SK-N-SH (cell line): ENCODE measurements at places on chromosomes 16 and 17.
A peak's percentile ranks its signal among the peaks of the same experiment; 100 is the strongest.

- peak; percentile 90 for DNase-seq
Observed at GRCh38 chr17:75033346-75034235, 13.2 kb downstream of the ATP5PD start.

- DNase-seq, result no peak
Observed at GRCh38 chr17:59652119-59652518, 32.4 kb downstream of the CLTC start.

DNA sequence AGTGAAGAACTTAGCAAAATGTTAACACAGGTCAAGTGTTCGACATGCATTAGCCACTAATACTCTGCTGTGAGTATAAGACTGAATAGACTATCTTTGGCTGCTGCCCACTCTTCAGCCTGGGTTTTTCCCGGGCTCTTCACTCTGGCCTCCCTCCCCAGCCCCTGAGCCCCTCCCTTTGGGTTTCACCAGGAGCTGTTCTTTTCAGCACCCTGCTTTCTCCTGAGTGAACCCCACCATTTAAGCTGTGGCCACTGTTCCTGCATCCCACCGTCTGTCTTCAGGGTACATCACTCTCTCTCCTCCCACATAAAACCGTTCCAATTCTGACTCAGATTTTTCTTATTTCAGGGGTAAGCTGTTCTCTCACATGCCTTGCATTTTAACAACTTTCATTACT is 92.0 kb upstream of the ASIC2 start:
- no peak for DNase-seq

DNA sequence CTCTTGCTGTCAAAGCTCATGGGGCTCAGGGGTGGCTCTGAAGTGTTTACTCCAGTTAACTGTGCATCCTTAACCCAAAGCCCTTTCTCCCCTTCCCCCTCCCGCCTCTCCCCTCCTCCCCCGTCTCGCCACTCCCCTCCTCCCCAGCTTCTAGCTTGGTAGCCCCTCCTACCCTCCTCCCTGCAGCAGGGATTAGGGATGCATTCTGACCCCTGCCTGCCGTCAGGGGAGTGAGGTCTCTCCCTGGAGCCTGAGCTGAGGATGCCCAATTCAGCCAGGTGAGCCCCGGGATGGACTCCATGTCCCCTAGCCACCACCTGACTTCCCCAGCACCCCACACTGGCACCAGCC is 1.6 kb downstream of the HS3ST6 start:
- no peak for DNase-seq

DNA sequence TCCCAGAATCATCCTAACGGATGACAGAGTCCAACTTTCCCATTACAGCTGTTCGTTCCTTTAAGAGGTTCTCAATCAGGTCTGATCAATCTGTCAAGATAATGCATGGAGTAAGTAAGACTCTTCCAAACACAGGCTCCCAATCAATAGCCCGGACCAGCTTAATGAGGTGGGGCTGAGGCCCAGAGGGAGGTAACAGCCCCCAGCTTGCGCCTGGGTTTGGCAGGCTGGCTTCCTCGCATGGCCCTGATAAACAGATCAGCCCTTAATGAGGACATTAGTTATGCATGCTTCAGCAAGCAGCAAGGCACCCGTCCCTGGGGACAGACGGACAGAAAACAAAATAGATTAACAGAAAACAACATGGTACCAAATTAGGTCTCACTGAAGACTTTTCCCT is 145.7 kb downstream of the ZFHX3 start:
- no peak for DNase-seq

GRCh38 chr17:41800601-41801373 is 11.0 kb downstream of the P3H4 start:
- peak; percentile 18 for DNase-seq

DNA sequence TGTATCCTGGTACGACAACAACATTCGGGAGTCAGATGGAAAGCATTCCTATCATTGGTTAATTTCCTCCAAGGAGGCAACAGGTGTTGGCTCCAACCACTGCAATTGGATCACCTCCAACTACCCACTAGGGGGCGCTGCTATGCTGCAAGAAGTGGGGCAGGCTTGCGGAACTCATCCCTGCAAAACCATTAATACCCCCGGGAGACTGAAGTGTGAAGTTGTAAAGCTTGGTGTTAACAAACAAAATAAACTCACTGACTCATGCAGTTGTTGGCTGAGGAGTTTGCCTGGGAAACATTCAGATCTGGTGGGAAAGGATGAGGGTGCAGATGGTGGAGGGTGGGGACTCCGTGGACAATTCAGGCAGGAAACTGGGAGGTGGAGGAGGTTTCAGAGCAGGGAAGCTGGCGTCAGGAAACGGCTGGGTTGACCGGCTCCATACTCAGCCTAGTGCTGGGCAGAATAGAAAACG is 84.9 kb downstream of the HS3ST2 start:
- DNase-seq, result peak; percentile 73

GRCh38 chr17:21163101-21163500 is 36.3 kb downstream of the DHRS7B start:
- no peak for DNase-seq

DNA sequence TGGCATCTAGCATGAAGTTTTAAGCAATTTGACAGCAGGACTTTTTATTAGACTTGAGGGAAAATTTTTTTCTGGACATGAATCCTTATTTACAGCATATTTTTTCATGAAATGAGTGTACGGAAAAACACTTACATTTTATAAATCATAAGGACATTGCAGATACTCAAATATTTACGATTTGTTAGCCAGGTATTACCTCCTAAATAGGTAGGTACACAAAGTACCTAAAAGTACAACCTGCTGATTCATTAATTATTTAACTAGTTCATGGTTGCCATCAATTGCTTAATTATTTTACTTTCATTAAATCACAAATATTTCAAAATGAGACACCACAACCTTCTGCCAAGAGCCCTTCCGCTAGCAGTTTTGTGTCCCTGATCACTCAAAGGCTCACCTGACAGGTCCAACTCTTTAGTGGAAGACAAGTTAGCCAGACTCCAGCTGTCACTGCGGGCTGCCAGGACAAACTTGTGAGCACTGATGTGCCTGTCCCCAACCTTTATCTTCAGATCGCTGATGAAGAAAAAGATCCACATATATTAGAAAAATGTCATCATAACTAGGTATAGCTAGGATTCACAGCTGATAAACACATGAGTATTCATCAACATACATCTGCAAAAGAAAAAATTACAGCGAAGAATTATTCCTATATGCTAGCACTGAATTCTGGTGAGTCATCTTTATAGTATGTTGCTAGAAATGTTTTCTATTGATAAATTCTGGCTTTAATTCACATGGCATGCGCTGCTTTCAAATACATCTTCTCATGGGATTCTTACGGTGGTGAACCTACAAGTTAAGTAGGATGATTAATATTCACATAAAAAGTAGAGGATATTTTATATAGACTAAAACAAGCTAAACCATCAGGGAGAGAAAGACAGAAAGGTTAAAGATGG is 28.2 kb downstream of the ANKFY1 start:
- no peak for DNase-seq
